Aorta (tissue), 5 donors: ENCODE measurements at places on chromosomes 4 and X. TPM values are rescaled to one million over a fixed set of nuclear protein-coding genes. Genes with fewer than 3 reads are reported as not detected.
A peak's percentile ranks its signal among the peaks of the same experiment; 100 is the strongest.

- no peak for DNase-seq
Measured at GRCh38 chr4:88819818-88820697, 122.4 kb upstream of the NAP1L5 start.

DNA sequence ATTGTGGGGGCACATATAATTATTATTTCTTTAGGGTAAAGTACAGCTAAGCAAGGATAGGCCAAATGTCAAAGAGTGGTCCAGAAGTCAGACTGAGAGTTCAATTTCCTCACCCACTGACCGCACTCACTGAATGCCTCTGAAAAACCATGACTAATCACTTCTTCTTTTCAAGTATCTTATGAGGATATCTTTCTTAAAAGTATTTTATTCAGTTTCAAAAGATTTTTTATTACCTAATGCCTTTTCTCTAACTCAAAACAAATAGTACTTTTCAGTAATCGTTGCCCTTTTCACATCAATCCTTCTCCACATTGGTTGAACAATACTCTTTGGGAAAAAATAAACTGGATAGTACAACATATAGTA lies 61.7 kb upstream of the CAMK2D start:
- no peak for DNase-seq

DNA sequence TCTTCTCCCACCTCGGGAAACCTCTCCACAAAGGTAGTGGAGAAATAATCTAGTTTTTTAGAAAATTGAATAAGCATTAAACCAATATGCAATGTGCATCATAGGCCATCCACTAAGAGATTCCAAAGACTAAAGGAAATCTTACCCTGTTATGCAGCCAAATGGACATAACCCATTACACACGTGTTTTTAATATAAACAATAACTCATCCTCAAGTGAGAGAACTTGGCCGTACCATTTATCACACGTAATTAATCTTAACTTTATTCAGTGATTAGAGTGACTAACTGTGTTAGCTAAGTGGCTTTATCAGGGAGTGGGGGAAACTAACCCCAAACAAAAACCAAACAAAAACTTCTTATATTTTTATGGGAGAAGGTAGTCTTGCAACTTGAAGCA lies 57.8 kb downstream of the AFM start:
- DNase-seq = no peak

- no peak for DNase-seq
Measured at GRCh38 chr4:139633195-139633594, 32.4 kb upstream of the MGST2 start.

DNA sequence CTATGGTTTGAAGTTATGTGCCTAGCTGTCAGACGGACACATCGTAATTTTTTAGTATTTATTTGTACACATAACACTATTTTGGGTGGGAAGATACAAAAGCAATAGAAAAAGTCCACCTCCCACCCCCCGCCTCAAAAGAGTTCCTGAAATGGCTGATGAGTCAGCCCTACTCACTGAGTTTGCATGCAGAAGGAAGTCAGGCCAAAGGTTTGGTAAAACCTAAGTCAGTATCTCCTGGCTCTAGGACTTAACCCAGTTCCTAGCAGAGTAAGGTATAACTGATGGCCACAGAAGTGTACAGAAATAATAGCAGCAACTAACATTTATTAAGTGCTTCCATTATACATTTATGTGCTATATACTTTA lies 2.9 kb upstream of the KLHL2 start:
- DNase-seq = no peak

DNA sequence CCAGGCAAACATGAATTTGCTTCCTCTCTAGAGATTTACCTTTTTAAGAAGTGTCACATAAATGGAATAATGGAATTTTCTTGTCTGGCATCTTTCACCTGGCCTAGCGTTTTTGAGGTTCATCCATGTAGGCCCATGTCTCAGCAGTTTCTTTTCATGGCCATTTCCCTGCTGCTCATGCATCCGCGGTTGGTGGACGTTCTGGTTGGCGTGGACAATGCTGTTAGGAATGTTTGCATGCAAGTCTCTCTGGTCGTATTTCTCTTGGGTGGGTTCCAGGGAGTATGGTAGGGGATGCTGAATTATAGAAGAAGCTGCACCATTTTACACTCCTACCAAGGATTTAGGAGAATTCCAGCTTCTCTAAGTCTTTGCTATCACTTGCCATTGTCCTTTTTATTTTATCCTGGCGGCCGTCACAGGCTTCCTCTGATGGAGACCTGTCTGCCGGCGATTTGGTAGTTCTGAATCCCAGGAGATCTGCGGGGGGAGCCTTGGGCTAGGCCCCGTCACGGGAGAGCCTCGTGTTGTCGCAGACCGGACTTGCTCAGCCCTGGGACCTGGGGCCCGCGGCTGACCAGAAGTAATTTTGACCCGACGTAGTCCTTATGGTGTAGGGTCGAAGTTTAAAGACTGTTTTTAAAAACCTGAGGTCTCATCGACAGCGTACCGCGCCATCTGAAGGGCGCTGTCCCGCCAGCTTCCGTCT lies 56.9 kb upstream of the TADA2B start:
- no peak for DNase-seq

GRCh38 chr4:42927946-42928345 lies 35.4 kb downstream of the GRXCR1 start:
- DNase-seq = no peak

- no peak for DNase-seq
Measured at GRCh38 chrX:99719140-99719539, 690.9 kb downstream of the PCDH19 start.

DNA sequence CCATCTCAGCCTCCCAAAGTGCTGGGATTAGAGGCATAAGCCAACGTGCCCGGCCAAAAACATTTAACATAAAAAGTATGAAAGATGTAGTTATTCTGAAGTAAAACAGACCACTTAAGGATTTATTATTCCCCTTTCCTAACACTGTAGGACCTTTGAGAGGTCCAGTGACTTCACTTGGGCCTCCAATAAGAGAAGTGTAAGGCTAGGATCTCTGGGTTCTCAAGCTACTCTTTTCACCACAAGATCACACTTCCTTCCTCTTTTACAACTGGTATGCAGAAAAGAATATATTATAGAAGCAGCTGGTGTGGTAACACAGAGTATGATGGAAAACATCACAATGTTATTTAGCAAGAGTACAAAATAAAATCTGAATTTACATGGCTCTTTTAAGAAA lies 30.2 kb upstream of the CCNG2 start:
- no peak for DNase-seq

DNA sequence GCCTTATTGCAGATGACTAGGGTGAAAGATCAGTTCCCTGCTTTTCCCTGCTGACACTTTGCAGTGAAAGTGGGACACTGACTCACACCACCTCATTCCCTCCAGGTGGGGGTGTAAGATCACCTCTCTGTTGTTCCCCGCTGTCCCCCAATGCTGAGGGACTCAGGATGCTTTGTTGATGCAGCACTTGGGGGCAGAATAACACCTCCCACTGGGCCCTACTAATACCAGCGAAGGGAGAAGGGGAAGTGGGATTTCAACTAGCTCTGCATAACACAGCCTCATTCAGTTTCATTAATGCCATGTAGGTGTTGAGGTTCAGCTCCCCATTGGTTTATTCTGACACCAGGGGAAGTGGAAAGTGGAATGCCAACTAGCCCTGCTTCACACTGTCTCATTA lies 43.6 kb upstream of the IL1RAPL2 start:
- no peak for DNase-seq

DNA sequence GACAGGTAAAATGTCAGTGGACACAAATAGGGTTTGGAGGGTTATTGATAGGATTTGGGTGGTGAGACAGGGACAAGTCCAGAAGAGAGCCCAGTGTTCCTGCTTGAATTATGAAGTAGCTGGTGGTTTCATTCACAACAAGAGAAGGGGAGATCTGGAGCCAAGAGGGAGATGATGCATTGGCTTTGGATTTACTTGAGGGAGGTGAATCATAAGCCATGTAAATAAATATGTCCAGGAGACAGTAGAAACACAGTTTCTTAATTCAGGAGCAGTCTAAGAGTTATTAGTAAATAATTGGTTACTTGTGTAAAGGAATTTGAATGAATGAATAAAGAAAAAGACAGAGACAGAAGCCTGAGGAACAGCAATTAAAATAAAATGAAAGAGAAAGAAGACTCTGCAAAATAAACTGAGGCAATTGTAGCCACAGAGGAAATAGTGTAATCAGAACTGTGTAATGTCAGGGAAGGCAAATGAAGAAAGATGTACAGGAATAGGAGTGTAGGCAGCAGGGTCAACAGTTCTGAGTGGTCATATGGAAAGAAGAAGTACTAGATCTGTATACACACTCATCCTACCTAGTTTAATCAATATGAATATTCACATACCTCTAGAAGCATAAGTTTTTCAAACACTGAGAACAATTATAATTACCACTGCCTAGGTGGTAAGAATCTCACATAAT lies 50.2 kb upstream of the CXCL8 start:
- no peak for DNase-seq

GRCh38 chr4:15035159-15035558 lies 32.9 kb downstream of the CPEB2 start:
- no peak for DNase-seq

- DNase-seq = no peak
Measured at GRCh38 chrX:149506349-149506748, 1.2 kb upstream of the IDS start.

DNA sequence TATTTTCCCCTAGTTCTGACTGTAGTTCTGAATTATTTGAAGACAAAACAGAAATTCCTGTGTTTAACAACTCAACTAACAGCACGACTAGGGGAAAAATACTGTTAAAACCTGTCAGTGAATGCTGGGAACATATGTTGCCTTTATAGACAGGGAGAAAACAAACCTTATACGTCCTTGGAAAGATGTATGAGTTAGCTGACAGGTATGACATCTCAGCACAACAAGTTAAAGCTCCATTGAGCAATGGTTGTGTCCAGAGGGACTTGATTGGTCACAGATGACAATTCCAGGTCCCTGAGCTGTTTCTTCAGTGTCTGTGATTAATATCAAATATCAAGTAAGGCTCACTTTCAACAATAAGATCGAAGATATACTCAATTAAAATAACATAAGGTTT lies 58.2 kb upstream of the DDIT4L start:
- no peak for DNase-seq

GRCh38 chr4:114012749-114013148 lies 33.3 kb upstream of the ARSJ start:
- peak; percentile 37 for DNase-seq

- no peak for DNase-seq
Measured at GRCh38 chrX:80578517-80579105, 158.4 kb downstream of the TENT5D start.

DNA sequence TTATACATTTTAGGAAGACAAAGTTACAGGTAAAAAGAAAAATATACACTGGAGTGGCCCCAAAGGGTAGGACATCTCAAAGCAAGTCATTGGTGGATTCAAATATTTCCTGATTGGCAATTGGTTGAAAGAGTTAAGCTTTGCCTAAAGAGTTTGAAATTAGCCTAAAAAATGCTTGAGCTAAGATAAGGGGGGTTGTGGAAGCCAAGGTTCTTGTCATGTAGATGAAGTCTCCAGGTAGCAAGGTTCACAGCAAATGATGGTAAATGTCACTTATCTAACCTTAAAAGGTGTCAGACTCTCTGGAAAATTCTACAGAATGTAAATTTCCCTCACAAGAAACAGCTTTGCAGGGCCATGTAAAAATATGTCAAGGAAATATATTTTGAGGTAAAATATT lies 596.7 kb downstream of the FAT4 start:
- DNase-seq = no peak

DNA sequence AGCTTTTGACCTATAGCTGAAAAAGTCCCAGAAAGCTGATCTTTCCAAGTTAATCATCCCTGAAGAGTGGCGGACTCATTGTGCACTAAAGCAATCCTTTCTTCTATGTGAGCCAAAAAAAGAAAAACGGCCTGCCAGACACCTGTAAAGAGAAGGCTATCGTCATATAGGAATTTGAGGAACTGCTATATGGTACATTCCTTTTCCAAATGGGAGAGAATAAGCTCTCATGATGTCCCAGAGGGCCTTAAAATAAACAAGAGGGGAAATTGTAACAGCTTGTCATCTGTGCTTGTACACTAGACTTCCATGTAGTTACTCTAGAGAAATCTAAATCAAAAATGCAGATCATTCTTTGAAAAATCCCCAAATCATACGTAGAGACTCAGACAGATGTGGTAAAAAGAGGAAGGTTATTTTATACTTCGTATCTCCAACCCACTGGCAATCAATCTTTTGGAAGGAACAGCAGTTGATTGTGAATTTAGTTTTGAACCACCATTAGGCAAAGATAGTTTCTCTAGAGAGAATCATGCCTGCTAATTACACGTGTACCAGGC lies 26.1 kb downstream of the GPR174 start:
- DNase-seq = no peak

- DNase-seq = no peak
Measured at GRCh38 chr4:128255906-128256305, 31.7 kb downstream of the PGRMC2 start.

- no peak for DNase-seq
Measured at GRCh38 chr4:513327-513726, 14.3 kb downstream of the PIGG start.

GRCh38 chr4:154709550-154709949 lies 34.2 kb upstream of the LRAT start:
- no peak for DNase-seq

DNA sequence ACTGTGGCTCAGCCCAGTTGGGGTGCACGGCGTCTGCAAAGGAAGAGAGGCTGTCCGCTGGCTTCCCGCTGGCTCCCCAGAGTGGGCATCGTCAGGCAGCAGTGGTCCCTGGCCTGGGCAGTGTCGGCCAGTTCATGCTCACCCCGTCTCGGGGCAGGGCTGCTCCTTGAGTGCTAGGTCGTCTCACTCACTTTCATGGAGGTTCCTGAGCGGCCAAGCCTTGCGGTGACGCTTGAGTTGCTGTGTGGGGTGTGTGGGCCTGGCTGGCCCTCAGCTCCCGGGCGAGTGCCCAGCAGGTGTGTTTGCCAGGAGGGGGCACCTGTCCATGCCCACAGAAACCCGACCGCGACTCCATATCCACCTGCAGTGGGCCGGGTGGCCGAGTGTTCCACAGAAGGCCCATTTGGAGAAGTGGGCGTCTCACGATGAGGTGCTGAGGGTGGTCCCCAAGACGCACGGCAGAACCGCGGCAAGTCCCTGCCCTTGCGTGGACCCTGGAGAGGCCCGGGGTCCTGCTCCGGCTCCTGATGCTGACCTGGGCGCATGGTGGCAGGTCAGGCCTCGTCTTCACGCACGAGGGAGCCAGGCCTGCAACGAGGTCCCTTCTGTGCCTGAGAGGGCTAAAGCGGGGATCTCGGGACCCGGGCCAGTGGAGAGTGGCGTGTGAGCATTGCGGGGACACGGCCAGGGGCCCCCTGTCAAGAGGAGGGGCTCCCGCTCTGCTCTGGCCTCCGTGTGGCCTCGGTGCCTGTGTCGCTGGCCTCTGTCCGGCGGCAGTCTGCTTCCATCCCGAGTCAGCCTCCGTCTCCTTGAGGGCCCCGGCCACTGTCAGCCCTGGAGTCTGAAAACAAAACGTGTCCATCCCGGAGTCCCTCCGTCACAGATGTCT lies 18.5 kb upstream of the UVSSA start:
- no peak for DNase-seq

Gene HTN3
- total RNA-seq = not detected

Gene FMR1NB
- total RNA-seq = not detected

Gene RIBC1
- total RNA-seq = 0.58 TPM

Gene AMER1
- 10.0 TPM for total RNA-seq

Gene NAA15
- total RNA-seq = 42.8 TPM

Gene PDLIM3
- 411 TPM for total RNA-seq

Gene IL2
- total RNA-seq = not detected

Gene NMU
- total RNA-seq = not detected

Gene HSPA4L
- total RNA-seq = 17.7 TPM

Gene MED28
- total RNA-seq = 40.9 TPM

Gene GPR34
- 22.7 TPM for total RNA-seq
